Urothelium cell line (cell line): ENCODE measurements at places on chromosomes 2 and 18.
A peak's percentile ranks its signal among the peaks of the same experiment; 100 is the strongest.

DNA sequence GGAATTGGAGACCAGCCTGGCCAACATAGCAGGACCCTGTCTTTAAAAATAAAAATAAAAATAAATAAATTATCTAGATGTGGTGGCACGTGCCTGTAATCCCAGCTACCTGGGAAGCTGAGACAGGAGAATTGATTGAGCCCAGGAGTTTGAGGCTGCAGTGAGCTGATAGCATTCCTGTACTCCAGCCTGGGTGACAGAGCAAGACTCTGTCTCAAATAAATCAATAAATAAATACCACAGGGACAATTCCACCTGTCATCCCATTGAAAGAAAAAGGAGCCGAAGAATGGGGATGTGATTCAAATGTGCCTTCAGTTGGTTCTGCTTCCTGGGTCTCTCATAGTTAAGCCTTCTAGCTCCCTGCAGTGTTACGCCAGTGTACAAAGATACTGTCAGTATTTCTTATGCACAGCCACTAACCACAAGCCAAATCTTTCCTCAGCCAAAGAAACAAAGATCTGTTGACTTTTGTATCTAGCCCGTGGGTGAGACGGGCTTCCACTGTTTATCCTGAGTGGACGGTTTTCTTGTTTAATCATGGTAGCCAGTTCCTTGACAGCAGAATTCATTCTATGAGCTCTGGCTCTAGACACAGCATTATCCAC lies 12.6 kb downstream of the LGALSL start:
- DNase-seq = no peak

DNA sequence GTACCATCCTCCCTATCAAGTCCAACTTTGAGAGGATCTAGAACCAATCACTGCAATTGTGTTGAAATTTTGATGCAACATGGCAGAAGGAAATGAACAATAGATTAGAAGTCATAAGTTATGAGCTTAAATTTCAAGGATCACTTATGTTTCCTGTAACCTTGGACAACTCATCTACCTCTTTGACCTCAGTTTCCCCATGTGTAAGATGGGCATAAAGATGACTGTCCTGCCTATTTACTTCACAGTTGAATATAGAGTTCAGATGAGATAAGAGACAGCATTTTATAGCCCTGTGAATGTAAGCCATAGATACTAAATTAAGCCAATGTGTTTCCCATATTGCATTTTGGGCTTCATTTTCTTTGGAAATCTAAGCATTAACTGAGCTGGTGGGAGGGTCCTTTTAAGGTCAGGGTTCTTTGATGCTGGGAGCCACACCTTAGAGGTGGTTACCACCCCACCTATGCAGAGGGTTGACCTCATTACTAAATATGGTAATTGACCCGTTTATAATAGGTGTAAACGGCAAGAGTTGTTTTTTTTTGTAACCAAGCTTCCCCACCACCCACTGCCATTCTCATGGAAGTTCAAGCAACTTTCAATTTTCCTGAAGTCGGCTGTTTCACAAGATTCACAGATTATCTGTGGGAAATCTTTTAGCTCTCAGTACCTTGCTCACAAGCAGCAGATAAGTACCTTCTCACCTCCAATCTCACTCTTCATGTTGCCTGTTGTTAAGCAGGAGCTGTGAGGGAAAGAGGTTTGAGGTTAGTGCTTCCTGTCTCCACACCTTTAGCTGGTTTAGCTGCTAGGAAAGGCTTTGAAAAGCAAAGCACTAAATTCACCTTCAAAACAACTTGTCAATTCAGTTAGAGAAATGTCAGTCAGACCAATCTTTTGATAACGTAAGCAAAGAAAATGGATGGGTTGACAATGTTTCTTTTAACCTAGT lies 13.3 kb downstream of the CD28 start:
- DNase-seq = no peak

GRCh38 chr2:98835831-98836385 lies 100.1 kb downstream of the CRACDL start:
- DNase-seq = no peak

- no peak for DNase-seq
These were observed 62.5 kb downstream of the LYPD6B start for GRCh38 chr2:149100739-149101699.

- DNase-seq = no peak
These were observed 79.8 kb downstream of the XRCC5 start for GRCh38 chr2:216188956-216189355.

DNA sequence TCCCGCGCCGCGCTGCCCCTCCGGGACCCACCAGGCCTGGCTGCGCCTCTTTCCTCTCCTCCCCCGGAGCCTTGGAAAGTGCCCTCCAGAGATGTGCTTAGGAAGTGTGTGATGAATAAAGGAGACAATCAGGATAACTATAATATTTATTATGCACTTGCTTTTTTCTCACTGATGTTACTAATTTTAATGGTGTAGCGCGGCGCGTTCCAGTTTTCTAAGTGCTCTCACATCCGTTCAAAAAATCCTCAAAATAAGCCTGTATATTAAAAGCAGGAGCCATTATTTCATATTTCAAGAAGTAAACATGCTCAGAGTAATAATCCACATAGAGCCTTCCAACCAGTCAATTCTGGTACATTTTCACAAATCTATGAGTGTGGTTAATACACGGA lies 941 bp upstream of the MPPE1 start:
- DNase-seq = no peak

- peak; percentile 89 for DNase-seq
These were observed 2.1 kb upstream of the SPIRE1 start for GRCh38 chr18:12659904-12660605.

DNA sequence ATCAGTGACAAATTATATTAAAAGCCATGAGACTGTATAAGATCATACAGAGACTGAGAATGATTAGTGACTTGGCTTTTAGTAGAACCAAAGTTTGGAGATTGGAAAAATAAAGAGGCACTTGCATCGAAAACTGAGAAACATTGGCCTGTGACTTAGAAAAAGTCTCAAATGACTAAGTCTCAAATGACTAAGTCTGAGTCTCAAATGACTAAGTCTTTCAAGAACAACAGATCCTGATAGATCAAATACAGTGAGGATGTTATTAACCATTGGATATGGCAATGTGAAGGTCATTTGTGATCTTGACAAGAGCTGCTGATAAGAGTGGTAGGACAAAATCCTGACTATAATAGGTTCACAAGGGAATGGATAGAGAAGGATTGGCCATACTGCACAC lies 135.5 kb upstream of the FANCL start:
- no peak for DNase-seq

- no peak for DNase-seq
These were observed 348.6 kb downstream of the TNS1 start for GRCh38 chr2:217654168-217654567.

GRCh38 chr2:189412330-189412953 lies 28.8 kb upstream of the WDR75 start:
- DNase-seq = peak; percentile 35

DNA sequence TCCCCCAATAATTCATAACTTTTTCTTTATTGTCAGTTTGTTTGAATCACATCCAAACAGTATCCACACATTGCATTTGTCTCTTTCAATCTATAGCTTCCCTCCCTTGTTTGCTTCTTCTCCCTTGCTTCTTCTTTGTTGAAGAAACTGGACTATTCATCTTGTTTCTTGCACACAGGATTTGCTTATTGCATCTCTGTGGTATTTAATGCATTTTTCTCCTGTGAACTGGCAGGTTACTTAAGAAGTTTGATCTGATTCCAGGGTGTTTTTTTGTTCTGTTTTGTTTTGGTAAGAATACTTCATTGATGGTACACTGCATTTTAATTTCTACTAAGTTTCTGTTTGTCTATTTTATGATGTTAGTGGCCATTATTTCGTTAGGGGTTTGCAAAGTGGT lies 166.8 kb downstream of the CAMKMT start:
- no peak for DNase-seq

GRCh38 chr2:126817172-126817571 lies 81.5 kb upstream of the TEX51 start:
- no peak for DNase-seq

- DNase-seq = no peak
These were observed 302.1 kb downstream of the HRH4 start for GRCh38 chr18:24762511-24762910.

DNA sequence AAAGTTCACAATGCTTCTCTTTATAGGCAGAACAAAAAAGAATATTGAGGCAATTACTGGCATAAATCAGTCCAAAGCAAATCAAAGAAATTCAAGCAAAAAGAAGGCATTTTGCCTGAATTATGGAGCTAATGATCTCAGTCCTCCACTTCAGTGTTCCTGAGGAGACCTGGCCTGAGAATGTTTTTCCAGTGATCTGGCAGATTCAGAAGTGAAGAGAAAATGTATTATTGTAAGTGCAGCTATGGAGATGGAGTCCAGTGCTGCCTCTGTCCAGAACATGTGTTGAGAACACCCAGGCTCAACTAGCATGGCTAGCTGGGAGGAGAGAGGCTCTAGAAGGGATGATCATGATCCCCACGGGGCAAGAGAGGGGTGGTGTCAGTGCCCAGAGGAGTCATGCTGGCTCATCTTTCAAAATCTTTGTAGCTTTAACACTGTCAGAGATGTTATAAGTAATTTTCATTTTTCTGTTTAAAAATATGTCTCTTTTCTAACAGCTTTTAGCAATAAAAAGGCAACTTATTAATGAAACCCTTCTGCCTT lies 367.0 kb upstream of the RAB12 start:
- DNase-seq = no peak

DNA sequence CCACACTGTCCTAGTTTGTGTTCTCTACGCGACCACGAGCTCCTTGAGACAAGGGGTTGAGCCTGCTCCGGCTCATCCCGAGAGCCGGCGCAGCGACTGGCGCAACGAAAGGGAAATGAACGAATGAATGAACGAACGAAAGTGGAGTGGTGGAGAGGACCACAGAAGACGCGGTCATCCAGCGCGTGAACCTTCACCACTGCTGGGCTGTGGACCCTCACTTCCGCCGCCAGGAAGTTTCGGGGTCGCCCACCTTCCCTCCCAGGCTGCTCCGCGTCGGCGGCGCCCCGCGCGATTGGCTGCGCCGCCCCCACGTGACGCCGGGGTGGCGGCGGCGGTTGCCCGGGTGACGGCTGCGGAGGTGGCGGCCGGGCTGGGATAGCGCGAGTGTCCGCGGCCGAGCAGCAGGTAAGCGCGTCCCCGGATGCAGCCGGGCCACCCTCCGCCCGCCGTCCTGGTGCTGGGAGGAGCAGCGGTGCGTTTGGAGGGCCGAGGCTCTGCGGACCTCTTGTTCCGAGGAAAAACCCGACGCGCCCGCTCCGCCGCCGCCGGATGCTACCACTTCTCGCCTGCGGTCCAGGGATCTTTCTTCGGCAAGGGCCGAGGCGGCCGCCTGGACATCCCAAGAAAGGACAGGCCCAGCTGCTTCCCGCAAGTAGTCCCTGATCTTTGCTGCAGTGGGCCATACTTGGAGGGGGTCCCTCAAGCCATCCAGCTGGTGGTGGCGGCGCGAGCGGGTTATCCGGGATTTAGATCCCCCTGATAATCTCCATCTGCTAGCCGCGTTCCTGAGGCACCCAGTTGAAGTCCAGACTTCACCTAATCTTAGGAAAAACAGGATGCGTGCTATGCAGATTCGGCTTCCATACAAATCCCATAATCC lies at the start of gene ARMC9:
ARMC9 (plus strand) TSS at position 341 of the 883 bp plus-strand sequence. CDS start 7,608 bp downstream, outside the sequence.
- peak; percentile 97 for DNase-seq

GRCh38 chr2:149020432-149020851 lies 18.1 kb upstream of the LYPD6B start:
- no peak for DNase-seq
